DND-41 (cell line): ENCODE measurements at places on chromosomes 1 and 21.
A peak's percentile ranks its signal among the peaks of the same experiment; 100 is the strongest.

- no peak overlapping the region for H3K27ac ChIP-seq
- H3K36me3 ChIP-seq, result no peaks in the 10 kb centered on the region
- no peak overlapping the region for H3K4me3 ChIP-seq
- no peaks in the 10 kb centered on the region for H3K4me1 ChIP-seq
Measured at GRCh38 chr1:59675936-59676335, 138.8 kb upstream of the HOOK1 start.

- H3K36me3 ChIP-seq, result no peaks in the 10 kb centered on the region
- H3K27ac ChIP-seq, result no peak overlapping the region
- no peak for DNase-seq
Measured at GRCh38 chr1:163565166-163565565, 243.4 kb downstream of the NUF2 start.

GRCh38 chr1:22855668-22856606 lies 116.7 kb downstream of the LACTBL1 start:
- H3K36me3 ChIP-seq, result no peaks in the 10 kb centered on the region
- H3K27me3 ChIP-seq, result peaks cover 14% of the 10 kb centered on the region
- no peak for DNase-seq
- no peak overlapping the region for H3K27ac ChIP-seq
- H3K4me1 ChIP-seq, result no peaks in the 10 kb centered on the region
- no peak overlapping the region for H3K4me3 ChIP-seq

DNA sequence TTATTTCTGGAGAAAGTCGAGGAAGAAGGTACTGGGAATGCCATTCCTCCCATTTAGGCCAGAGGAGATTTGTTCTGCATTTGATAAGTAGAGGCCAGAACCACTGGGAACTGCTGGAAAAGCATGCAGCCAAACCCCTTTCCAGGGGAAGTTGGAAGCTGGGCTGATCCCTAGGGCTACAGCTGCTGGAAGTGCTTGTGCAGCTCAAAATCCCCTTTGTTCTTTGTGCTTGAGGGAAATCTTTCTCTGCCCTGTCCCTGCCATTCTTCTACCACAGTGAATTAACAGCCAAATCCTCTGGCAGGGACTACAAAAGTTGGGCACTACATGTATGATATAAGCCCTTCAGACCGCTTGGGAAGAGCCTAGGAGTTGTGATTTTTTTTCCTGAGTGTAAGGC lies 734.1 kb downstream of the LRRIQ3 start:
- H3K4me3 ChIP-seq, result no peak overlapping the region
- no peak for DNase-seq
- no peaks in the 10 kb centered on the region for H3K4me1 ChIP-seq
- no peaks in the 10 kb centered on the region for H3K36me3 ChIP-seq
- no peaks in the 10 kb centered on the region for H3K27me3 ChIP-seq

- DNase-seq, result no peak
- no peak overlapping the region for H3K27ac ChIP-seq
- no peak overlapping the region for H3K4me3 ChIP-seq
- no peaks in the 10 kb centered on the region for H3K36me3 ChIP-seq
- no peaks in the 10 kb centered on the region for H3K27me3 ChIP-seq
Measured at GRCh38 chr1:180923021-180923841, 10.5 kb downstream of the KIAA1614 start.

- H3K4me1 ChIP-seq, result peaks cover 45% of the 10 kb centered on the region
- H3K36me3 ChIP-seq, result peaks cover 36% of the 10 kb centered on the region; the same call in 1 of the 2 replicates
- peak overlapping the region; percentile 72 for H3K4me3 ChIP-seq
- no peaks in the 10 kb centered on the region for H3K27me3 ChIP-seq
Measured at GRCh38 chr1:101025283-101025656, 314 bp downstream of the DPH5 start.

DNA sequence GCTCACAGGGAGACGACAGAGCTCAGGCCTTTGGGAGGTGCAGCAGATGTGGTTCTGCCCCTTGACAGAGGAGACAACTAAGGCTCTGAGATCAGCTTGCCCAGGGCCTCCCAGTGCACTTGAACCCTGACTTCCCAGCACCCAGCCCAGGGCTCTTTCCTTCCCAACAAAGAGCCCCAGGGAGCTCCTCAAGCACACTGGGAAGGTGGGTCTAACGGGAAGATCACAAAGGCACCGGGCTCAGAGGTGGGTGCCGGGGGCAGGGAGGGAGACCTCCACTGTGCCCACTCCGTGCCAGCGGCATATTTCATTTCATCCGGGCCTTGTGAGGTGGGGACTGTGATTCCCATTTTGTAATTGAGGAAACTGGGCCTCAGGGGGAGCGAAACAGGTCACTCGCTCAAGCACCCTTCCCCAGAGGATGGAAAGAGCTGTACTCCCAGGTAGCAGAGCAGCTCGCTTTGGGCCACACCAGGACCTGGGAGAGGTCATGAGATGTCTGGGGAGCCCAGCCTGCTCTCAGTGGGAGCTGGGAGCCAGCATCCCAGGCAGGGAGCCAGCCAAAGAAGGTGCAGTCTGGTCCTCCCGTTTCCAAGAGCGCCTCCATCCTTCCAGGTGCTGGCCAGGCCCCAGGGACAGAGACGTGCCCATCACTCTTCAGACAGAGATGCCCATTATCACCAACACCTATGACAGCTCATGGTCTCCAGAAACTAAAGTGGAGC lies 82.3 kb downstream of the SYT2 start:
- no peaks in the 10 kb centered on the region for H3K36me3 ChIP-seq
- no peak overlapping the region for H3K27ac ChIP-seq
- no peak for DNase-seq
- H3K27me3 ChIP-seq, result no peaks in the 10 kb centered on the region
- peaks cover 11% of the 10 kb centered on the region for H3K4me1 ChIP-seq

DNA sequence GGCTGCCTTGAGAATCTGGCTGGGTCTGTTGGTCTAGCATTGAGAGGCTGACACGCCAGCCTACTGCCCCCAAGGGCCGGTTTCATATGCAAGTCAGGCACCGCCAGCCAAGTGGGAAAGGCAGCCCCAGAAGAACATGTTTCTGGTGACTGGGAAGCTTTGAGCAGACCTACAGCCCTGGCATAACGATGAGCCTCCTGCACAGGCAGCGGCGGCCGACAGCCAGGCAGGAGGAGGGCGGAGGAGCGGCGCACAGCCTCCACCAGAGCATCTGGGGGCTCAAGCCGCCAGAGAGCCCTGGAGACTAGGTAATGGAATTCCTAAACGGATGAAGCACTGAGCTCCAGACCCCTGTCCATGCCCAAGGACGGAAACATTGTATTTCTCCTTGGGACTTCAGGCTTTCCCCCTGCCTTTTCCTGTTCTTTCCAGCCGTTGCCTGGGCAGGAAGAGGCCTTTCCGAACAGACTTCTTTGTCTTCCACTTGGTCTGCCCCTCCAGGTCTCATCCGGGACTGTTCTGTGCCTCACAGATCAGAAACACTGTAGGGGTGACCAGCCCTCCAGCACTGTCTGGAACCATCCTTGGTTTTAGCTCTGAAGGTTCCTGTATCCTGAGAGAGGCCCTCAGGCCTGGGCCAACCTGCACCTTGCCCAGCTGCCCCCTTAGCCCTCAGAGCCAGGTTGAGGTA lies 59.5 kb downstream of the IRF2BP2 start:
- no peak overlapping the region for H3K27ac ChIP-seq
- DNase-seq, result no peak
- H3K27me3 ChIP-seq, result no peaks in the 10 kb centered on the region
- H3K4me3 ChIP-seq, result no peak overlapping the region
- H3K36me3 ChIP-seq, result no peaks in the 10 kb centered on the region
- peaks cover 6% of the 10 kb centered on the region for H3K4me1 ChIP-seq

DNA sequence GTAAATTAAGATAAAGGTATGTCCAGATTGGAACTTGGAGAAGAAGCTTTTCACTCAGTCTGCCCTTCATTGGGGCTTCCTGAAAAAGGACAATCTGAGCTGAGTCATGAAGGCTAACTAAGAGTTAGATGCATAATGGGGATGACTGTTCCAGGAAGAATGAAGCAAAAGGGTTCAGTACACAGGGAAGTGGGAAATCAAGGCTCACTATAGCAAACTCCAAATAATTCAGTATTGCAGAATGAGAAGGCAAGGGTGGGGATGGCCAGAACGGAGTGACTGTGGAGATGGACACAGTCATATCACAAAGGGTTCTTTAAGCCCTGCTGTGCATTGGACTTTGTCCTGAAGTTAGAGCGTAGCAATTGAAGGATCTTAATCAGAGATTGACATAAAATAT lies 158.3 kb downstream of the FGGY start:
- H3K4me1 ChIP-seq, result no peaks in the 10 kb centered on the region; the same call in 1 of the 2 replicates
- no peak for DNase-seq
- no peaks in the 10 kb centered on the region for H3K27me3 ChIP-seq

DNA sequence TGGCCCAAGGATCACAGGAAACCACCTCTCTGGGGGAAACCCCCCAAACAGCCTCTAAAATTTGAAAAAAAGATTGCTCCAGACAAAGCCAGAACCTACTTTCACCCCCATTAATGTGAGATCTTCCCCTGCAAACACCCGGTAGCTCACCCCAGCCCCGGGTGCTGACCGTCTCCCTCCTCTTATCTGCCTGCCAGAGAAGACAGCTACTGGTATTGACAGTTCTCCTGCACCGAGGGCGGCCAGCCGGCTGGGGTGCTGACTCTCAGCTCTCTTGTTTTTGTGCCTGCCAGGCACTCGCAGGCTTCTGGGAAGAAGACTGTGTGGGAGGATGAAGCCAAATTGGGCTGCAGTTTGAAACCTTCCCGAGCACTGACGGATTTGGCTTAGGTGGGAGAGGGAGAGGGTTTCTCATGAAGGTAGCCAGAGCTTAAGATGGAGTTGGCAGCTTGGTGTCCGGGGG lies 48.2 kb downstream of the RASSF5 start:
- peaks cover 14% of the 10 kb centered on the region for H3K36me3 ChIP-seq
- no peak overlapping the region for H3K4me3 ChIP-seq
- no peak overlapping the region for H3K27ac ChIP-seq
- DNase-seq, result no peak
- H3K4me1 ChIP-seq, result peaks cover 45% of the 10 kb centered on the region

GRCh38 chr1:41044187-41044586 lies 22.7 kb upstream of the SLFNL1 start:
- no peak for DNase-seq
- no peak overlapping the region for H3K4me3 ChIP-seq
- no peak overlapping the region for H3K27ac ChIP-seq
- H3K36me3 ChIP-seq, result peaks cover 73% of the 10 kb centered on the region
- no peaks in the 10 kb centered on the region for H3K4me1 ChIP-seq
- no peaks in the 10 kb centered on the region for H3K27me3 ChIP-seq

DNA sequence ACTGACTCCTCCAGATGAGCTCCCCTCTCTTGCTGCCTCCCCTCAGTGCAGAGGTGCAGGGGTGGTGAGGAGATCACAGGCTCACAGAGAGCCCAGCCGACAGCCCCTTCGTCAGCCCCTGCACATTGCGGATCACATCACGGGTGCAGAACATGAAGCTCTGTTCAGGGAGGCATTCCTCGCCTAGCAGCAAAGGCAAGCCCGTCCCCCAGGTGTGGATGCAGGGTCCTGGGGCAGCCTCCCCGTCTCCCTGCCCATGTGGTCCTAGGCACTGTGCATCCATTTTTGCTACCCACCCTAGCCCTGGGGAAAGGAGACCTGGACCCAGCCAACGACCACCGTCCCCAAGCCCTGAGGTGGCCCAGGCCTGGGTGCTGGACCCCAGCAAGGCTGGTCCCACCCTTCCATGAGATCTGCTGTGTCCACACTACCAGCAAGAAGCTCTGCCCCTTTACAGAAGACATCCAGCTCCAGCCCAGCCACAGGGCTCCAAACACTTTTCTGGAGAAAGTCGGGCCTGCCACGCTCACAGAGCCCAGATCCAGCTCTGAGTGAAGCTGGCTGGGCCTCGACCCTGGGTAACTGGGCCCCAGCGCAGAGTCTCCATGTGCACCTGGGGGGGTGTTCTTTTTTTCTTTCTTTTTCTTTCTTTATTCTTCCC lies 248.7 kb downstream of the NPHP4 start:
- H3K4me1 ChIP-seq, result no peaks in the 10 kb centered on the region
- no peak overlapping the region for H3K4me3 ChIP-seq
- H3K27me3 ChIP-seq, result peaks cover 12% of the 10 kb centered on the region
- H3K36me3 ChIP-seq, result no peaks in the 10 kb centered on the region

DNA sequence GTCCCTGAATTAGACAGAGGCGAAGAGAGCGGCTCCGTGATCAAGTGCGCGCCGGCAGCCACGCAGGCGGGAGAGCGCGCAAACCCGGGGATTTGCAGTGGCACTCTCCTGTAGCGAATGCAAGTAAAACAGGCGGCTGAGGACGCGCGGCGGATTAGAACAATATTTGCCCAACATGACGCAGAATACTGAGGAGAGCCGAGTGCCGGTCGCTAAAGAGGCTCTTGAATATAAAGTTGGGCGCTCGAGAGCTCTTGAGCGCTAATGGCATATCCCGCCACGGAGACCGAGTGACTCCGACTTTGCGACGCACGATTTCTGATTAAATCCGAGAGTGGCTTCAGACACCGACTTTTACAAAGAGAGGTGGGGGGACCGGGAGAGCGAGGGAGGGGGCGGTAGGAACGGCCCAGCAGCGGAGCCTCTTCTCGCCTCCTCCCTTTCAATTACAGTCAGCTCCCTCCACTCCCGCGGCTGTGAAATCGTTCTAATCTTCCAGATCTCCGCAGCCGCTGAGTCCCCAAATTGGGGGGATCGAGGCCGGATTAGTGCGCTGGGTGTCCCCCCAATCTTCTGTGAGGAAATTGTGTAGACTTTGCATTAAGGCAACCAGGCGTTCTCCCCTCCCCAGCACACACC lies 2.3 kb downstream of the PAX7 start:
- peaks cover 26% of the 10 kb centered on the region for H3K27me3 ChIP-seq
- no peak for DNase-seq
- H3K36me3 ChIP-seq, result no peaks in the 10 kb centered on the region
- H3K4me3 ChIP-seq, result no peak overlapping the region

- peaks cover 71% of the 10 kb centered on the region for H3K36me3 ChIP-seq
- peaks cover 4% of the 10 kb centered on the region for H3K4me1 ChIP-seq
- H3K27me3 ChIP-seq, result no peaks in the 10 kb centered on the region
Measured at GRCh38 chr1:147611586-147611985, 58.7 kb downstream of the ACP6 start.

GRCh38 chr1:41641941-41642527 lies 157.6 kb upstream of the EDN2 start:
- H3K4me3 ChIP-seq, result no peak overlapping the region
- H3K27ac ChIP-seq, result peak overlapping the region; percentile 52; the same call in 1 of the 2 replicates
- H3K36me3 ChIP-seq, result peaks cover 69% of the 10 kb centered on the region
- peaks cover 54% of the 10 kb centered on the region for H3K4me1 ChIP-seq

GRCh38 chr1:17797478-17797877 lies 42.3 kb downstream of the ACTL8 start:
- no peaks in the 10 kb centered on the region for H3K36me3 ChIP-seq
- H3K4me1 ChIP-seq, result no peaks in the 10 kb centered on the region
- no peak overlapping the region for H3K4me3 ChIP-seq
- H3K27ac ChIP-seq, result no peak overlapping the region
- no peak for DNase-seq

DNA sequence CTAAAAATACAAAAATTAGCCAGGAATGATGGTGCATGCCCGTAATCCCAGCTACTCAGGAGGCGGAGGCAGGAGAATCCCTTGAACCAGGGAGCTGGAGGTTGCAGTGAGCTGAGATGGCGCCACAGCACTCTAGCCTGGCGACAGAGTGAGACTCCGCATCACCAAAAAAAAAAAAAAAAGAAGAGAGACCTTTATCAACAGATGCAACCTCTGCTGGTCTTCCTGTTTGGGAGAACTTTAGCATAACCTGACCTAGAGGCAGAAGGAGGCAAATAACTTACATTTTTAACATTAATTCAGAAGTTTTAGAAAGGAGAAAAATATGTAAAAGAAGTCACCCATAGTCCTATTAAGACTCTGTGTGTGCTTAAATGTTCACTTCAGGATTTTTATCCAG lies 32.4 kb downstream of the SLAMF1 start:
- H3K4me1 ChIP-seq, result peaks cover 10% of the 10 kb centered on the region; the same call in 1 of the 2 replicates
- H3K27me3 ChIP-seq, result no peaks in the 10 kb centered on the region
- DNase-seq, result no peak
- H3K36me3 ChIP-seq, result no peaks in the 10 kb centered on the region
- no peak overlapping the region for H3K27ac ChIP-seq
